ENCODE measurements at places on chromosomes 7 and 10. TPM values are rescaled to one million over a fixed set of nuclear protein-coding genes. Genes with fewer than 3 reads are reported as not detected.

SLC16A9 gene
- total RNA-seq, result 0.60 TPM

ANKRD61 gene
- total RNA-seq, result not detected

DNA sequence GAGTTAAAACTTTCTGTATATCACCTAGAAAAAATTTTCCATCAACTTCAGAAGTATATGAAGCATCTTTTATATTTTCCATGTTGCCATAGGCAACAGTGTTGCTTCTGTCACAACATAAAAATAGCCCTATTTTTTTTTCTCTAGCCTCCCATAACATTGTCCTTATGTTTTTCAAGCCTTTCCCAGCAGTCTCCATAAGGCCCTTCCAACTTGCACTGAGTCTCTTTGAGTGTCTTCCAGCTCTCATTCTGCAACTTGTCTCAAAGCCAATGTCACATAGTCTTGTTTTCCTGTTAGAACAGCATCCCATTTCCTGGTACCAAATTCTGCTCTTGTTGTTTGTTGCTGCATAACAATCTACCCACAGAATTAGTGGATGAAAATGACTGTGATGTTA, 1055.5 kb upstream of the GHITM start:
- DNase-seq, result no peak

DNA sequence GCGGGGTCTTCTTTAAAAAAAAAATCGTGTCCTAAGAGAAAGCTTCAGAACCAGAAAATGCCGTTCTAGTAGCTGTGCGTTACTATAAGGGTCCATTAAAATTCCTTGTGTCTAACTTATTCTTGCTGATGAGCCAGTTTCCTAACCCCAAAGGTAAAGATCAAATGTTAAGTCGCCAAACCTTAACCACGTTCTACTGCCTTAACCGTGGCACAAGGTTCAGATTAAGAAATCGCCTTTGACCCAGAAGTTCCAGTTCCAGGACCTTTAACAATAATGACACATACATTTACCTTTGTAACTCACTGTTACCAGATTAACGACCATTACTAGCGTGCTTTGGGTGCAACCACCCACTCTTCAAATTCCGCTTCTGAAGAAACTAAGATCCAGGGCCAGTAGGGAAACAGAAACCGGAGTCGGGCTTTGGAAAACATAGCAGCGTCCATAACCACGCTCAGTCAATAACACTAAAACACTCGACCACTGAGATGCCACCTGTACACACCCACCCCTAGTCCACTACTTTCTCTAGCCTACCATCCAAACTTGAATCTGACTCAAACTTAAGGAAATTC, 620 bp downstream of the BET1 start:
- no peak for DNase-seq

- no peak for DNase-seq
Measured at GRCh38 chr10:122559228-122559627, 1.3 kb upstream of the DMBT1 start.

GRCh38 chr7:140384894-140385545, 13.3 kb downstream of the SLC37A3 start:
- DNase-seq, result no peak

GNAT3 gene
- not detected for total RNA-seq

GRCh38 chr10:109593682-109594081, 329.6 kb downstream of the XPNPEP1 start:
- DNase-seq, result no peak

- no peak for DNase-seq
Measured at GRCh38 chr10:52314822-52315552, 906 bp downstream of the DKK1 start.

DNA sequence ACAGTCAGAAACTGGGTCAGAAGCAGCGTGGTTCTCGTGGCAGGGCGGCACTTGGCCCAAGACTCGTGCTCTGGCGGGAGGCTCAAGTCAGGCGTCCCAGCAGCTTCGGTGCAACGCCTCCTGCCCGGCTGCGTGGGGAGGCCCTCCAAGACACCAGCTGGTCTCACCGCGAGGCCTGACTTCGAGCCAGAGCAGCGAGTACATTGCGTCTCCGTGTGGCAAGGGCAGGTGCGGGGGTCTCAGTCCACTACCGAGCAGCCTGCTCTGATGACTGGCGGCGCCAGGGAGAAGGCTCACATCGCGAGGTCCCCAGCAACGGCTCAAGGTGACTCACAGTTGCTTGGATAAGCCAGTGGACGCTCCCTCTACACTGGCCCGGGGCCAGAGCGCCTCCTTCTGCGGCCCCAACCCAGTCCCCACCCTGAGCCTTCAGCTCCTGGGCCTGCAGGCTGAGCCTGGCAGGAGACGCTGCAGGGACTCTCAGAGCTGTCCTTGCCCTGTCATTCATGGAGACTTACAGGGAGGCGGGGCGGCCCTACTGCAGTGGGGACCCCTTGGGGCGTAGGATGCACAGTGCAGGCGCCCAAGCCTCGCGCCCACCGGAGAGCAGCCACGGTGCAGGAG, 41.9 kb upstream of the PRKAR1B start:
- DNase-seq, result no peak
